AG09319 (cell line): ENCODE measurements at places on chromosomes 1 and 21.

GRCh38 chr1:38117444-38117887 is 70.9 kb upstream of the POU3F1 start:
- DNase-seq = no peak

DNA sequence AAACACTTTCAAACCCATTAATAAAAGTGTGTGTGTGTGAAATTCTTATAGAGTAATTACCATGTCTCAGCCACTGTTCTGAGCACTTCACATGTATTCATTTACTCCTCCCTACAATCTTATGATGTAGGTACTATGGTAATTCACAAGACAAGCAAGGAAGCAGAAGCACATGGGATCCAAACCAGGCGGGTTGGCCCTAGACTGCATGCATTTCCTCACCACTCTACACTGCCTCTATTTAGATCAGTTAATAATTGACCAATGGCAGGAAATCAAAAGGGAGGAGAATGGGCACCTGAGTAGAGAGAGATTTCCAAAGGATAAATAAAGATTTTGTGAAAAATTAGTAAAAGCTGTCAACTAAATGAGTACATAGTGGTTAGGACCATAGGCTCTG is 15.7 kb downstream of the MAP3K21 start:
- DNase-seq = no peak

GRCh38 chr1:15965228-15965767 is 10.6 kb downstream of the ZBTB17 start:
- no peak for DNase-seq

- DNase-seq = no peak
These were observed 2.6 kb downstream of the S100A16 start for GRCh38 chr1:153610334-153610733.

DNA sequence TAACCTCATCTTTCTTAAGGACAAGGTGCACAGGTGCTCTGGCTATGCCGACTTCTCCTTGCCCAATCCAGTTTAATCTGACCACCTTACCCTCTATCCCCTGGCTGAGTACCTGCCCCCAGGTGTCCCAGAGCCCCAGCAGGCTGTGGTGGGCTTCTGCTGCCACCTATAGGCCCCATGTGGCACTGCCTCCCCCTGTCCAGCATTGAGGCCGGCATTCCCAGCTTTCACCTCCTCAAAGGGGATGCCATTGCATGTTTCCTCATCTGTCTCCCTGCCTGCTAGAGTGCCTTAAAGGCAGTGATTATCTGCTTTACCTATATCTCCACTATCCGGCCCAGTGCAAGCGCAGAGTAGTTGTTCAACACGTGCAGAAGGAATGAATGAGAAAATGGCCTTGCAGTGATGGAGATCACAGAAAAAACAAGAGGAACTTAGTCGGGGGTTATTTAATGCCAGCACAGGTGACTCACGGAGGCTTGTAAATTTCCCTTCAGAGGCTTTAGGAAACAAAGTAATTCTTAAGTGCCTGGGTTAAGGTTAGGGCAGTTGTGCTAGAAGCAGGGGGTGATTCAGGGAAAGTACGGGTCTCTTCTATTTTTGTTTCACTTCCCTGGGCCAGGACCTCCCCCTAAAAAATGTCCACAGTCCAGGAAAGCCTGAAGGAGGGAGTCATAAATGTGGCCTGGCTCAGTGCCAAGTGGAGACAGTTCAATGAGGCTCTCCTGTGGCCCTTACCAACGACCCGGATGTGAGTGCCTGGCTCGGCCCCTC is 131.8 kb upstream of the NGF start:
- no peak for DNase-seq

GRCh38 chr1:215517441-215517891 is 49.6 kb upstream of the KCTD3 start:
- peak; percentile 25 for DNase-seq

- no peak for DNase-seq
These were observed 43.6 kb upstream of the EDN2 start for GRCh38 chr1:41528106-41528505.

GRCh38 chr21:45949928-45950739 is 31.4 kb upstream of the COL6A1 start:
- no peak for DNase-seq

GRCh38 chr1:161200992-161201835 is 953 bp upstream of the NDUFS2 start:
- peak; percentile 43 for DNase-seq

GRCh38 chr1:236768601-236769000 is 26.5 kb upstream of the MTR start:
- DNase-seq = no peak

GRCh38 chr1:22814176-22815042 is 103.8 kb downstream of the EPHB2 start:
- DNase-seq = no peak

DNA sequence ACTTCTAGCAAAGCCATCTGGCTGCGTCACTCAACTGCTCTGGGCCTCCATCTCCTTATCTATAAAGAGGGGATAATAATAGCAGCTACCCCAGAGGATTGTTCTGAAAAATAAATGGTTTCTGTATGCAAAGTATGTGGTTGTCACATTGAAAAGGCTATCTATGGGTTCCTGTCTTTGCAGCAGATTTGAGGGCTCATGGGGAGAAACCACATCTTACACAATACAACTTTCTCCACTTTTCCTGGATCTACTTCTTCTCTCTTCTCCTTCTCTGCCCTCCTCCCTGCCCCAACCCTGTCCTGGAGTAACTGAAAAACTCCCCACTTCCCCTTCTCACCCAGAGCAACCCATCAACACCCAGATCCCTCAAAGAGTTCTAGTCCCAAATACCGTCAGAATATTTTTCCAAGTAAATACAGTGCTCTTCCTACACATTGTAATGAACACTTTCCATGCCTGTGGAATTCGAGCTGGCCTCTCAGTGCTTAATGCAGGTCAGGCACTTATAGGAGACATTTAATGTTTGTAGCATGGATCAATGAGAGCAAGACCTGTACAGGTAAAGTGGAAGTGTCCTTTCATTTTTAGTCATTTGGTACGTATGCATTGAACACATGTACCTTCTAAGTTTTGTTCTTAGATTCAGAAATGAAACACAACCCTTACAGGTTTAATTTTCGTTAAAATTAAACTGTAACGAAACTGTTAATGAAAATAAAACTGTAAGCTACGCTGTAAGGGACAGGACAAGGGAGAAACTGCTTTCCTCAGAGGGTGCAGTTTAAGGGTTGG is 131.9 kb downstream of the AK5 start:
- no peak for DNase-seq

DNA sequence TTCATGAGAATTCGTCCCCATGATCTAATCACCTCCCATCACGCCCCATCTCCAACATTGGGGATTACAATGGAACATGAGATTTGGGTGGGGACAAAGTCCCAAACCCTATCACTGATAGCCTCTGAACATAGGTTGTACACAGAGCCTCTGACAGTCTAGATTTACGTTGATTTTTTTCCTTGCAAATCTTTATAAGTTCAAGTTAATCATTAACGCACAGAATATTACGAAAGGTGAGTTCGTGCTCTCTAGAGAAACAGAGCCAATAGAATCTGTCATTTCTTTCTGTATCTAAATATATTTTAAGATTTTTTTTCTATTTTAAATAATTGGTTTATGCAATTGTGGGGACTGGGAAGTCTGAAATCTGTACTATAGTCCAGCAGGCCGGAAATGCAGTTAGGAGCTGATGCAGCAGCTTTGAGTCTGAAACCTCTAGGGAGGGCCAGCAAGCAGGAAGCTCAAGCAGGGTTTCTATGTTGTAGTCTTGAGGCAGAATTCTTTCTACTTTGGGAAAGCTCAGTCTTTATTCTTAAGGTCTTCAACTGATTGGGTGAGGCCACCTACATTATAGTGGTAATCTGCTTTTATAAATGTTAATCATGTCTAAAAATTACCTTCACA is 61.0 kb downstream of the SELENOF start:
- DNase-seq = no peak

DNA sequence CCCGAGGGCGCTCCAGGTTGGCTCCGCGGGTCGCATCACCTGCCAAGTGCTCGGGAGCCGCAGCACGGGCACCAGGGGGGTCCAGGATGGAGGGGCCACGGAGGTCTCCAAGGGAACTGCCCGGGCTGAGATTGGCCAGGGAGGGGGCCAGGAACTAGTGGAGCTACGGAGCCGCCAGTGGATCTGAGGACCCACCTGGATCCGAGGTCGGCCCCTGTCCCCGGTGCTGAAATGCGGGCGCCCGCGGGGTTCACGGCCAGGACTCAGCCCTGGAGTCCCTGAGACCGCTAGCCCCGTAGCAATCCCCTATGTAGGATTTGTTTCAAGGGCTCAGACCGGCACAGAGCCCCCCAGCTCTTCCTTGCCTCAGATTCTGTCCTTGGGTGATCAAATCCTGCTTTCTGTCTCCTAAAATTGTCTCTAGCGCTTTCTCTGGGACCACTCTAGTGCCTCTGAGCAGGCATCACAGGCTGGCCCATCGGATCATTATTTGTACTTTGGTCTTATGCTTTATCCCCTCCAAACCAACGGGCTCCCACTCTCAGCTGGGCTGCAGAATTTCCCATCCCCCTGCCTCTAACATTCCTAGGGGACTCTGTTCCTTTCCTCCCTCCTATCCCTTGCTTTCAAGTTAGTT is 27.3 kb downstream of the KIAA2013 start:
- DNase-seq = no peak

GRCh38 chr1:96979304-96980268 is 258.0 kb downstream of the PTBP2 start:
- DNase-seq = no peak

DNA sequence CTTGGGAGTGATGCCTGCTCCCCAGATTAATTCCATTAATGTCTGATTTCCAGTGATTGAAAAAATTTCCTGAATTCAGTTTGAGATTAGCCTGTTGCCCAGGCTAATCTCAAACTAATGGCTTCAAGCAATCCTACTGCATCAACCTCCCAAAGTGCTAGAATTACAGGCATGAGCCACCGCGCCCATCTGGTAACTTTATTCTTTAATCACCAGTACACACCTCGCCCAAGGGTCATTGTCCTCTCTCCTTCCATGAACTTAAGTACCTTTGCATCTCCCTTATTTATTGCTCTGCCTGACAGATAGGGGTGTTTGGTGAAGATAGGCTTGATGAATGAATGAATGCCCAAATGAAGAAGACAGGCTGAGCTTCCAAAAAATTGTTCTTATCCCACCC is 366.5 kb downstream of the SIPA1L2 start:
- no peak for DNase-seq

DNA sequence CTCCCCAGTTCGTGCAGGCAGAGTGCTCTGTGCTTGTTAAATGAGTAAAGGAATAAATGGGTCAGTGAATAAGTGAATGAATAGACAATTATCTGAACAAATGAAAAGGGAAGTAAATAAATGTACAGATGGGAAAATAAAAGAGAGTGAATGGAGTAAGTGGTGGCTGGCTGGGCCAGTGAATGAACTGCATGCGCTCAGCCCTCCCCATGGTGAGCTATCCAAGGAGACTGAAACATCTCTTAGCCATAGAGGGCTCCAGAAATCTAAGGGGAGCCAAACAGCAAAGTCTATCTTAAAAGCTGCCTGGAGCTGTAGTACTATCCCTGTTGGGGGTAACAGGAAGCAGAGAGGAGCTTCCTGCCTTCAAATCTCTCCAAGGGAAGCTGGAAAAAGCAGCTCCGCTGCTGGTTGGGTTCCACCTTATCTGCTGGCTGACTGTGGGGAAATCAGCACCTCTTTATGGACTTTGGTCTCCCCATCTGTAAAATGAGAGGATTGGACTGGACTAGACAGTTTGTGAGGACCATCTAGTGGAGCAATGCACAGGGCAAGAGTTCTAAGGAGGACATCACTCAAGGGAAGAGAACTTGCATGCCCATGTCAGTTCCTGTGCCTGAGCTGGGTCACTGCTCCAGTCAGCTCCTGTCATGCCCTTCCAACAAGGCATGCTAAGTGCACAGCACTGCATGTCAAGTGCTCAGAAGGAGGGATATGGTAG is 77.9 kb downstream of the TRABD2B start:
- no peak for DNase-seq

- no peak for DNase-seq
These were observed 635 bp upstream of the MMEL1 start for GRCh38 chr1:2633366-2633935.

DNA sequence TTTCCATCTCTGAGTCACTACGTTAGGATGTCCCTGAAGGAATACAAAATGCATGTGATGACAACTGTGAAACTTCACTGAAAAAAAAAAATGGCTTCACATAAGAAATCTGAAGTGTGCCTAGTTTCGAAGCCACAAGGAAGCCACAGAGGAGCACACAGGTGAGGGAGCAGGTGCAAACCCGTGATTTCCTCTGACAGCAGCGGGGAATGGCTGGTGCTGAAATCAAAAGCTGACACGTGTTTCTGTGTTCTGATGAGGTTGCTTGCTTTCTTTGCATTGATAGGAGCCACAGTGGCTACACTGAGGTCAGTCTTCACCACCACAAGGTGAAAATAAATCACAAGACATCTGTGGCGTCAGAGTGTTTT is 105.7 kb upstream of the TLR5 start:
- DNase-seq = no peak

DNA sequence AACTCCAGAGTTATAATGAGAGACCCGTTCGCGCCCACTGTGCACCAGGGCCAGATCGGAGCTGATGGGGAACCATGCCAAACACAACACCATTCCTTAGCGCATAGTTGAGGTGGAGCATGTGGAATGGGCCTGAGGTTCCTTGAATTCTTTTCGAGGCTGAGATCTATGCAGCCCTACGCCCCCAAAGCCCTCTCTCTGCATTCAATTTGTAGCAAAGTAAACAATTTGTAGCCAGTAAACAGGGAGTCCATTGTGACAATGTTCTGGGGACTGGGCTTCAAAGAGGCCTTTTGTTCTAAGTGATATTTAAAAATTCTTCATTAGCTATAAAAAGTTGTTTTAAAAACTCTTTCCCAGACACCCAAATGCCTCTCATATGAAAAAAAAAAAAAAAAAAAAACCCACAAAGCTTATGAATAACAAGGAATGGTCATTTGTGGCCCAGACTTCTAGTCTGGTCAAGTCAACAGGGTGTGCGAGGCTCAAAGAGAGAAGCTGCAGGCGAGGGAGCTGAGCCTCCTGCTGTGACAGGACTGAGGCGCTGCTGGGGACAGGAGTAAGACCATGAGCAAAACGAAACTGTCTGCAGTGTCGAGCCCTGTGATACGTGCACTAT is 30.6 kb upstream of the KCNE2 start:
- DNase-seq = no peak

GRCh38 chr1:76053021-76053420 is 21.5 kb upstream of the ST6GALNAC3 start:
- DNase-seq = no peak
